ENCODE measurements at places on chromosomes 13 and 19.

GRCh38 chr19:2236064-2236313 is 140 bp downstream of the PLEKHJ1 start:
- H3K36me3 ChIP-seq: peaks cover 39% of the 10 kb centered on the region
- H3K27me3 ChIP-seq: no peaks in the 10 kb centered on the region
- peak overlapping the region; percentile 93 for H3K4me3 ChIP-seq
- no peak for DNase-seq
- H3K4me1 ChIP-seq: peaks cover 55% of the 10 kb centered on the region

GRCh38 chr13:21079761-21080592 is 18.6 kb upstream of the LATS2 start:
- peaks cover 21% of the 10 kb centered on the region for H3K27me3 ChIP-seq
- no peak overlapping the region for H3K27ac ChIP-seq
- peaks cover 7% of the 10 kb centered on the region for H3K4me1 ChIP-seq
- H3K36me3 ChIP-seq: no peaks in the 10 kb centered on the region
- DNase-seq: peak; percentile 19

- no peak overlapping the region for H3K27ac ChIP-seq
- H3K36me3 ChIP-seq: no peaks in the 10 kb centered on the region
- no peaks in the 10 kb centered on the region for H3K4me1 ChIP-seq
- H3K4me3 ChIP-seq: no peak overlapping the region
Observed at GRCh38 chr19:4622695-4623421, 16.5 kb upstream of the TNFAIP8L1 start.

DNA sequence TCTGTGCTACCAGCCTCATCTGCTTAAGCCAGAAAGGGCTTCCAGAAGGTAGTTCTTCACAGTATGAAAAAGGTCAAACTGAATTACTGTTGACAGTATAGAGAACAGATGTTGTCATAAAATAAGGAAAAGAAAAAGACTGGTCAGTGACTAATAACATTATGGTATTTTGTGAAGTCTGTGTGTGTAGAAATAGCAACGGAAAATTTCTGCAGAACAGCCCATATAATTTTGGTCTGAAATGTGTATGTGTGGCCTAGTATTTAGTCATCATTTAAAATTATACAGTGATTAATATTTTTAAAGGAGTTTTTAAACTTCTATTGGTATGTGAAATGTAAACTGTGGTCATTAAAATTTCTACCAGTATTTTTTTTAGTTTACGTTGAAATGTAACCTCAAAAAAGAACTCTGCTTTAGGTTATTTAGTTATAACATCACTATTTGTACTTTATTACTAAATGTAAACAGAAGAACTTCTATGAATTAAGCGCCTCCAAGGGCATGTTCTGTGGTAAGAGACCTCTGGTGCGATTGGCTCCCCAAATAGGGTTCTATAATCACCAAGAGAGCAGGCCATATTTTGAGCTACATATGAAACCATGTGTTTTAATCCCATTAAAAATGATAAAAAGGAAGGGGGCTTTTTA is 3.3 kb upstream of the GPR183 start:
- no peak for DNase-seq
- peak overlapping the region; percentile 79 for H3K27ac ChIP-seq
- H3K36me3 ChIP-seq: peaks cover 28% of the 10 kb centered on the region
- no peak overlapping the region for H3K4me3 ChIP-seq

- peaks cover 14% of the 10 kb centered on the region for H3K4me1 ChIP-seq
- no peak overlapping the region for H3K27ac ChIP-seq
- no peak for DNase-seq
- H3K4me3 ChIP-seq: no peak overlapping the region
- H3K27me3 ChIP-seq: peaks cover 28% of the 10 kb centered on the region
Observed at GRCh38 chr13:100789481-100789880, 114.9 kb upstream of the TMTC4 start.

DNA sequence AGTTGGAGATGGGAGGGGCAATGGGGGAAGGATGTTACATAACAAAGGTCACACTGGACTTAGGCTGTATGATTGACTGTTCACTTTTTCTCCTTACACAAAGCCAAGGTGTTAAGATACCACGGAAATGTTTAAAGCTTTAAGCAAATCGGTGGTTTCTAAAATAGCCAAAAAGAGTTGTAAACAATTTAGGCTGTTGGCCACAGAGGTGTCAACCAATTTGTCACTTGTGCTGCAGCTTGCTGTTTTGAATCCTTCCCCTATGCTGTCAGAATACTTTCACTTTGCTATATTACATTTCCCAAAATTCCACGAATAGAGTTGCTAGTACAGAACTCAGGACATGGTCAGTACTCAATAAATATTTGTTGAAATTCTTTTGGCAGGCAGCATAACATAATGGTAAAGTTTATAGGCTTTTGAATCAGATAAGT is 149.3 kb downstream of the VWA8 start:
- H3K4me1 ChIP-seq: peaks cover 14% of the 10 kb centered on the region
- no peak overlapping the region for H3K27ac ChIP-seq
- H3K27me3 ChIP-seq: no peaks in the 10 kb centered on the region
- peaks cover 48% of the 10 kb centered on the region for H3K36me3 ChIP-seq
- H3K4me3 ChIP-seq: no peak overlapping the region

DNA sequence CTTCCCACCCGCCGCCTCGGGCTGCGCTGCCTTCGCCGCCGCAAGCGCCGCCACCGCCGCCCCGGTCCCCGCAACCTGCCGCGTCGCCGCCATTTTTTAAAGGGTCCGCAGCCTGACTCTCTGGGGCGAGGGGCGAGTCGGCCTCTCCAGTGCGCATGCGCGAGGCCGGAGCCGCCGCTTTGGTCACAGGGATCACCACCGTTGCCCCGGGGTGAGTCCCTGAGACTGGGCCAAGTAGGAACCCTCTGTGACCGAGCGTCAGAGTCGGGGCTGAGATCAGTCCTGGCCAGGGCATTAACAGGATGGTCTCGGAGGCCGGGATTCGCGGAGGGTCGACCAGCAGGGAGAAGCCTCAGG is 42.6 kb downstream of the ZNF146 start:
- H3K4me1 ChIP-seq: no peaks in the 10 kb centered on the region
- no peak overlapping the region for H3K27ac ChIP-seq
- H3K4me3 ChIP-seq: no peak overlapping the region

- no peak for DNase-seq
- peaks cover 26% of the 10 kb centered on the region for H3K4me1 ChIP-seq
- H3K27me3 ChIP-seq: no peaks in the 10 kb centered on the region
Observed at GRCh38 chr19:18697680-18698079, 14.2 kb downstream of the CRTC1 start.

DNA sequence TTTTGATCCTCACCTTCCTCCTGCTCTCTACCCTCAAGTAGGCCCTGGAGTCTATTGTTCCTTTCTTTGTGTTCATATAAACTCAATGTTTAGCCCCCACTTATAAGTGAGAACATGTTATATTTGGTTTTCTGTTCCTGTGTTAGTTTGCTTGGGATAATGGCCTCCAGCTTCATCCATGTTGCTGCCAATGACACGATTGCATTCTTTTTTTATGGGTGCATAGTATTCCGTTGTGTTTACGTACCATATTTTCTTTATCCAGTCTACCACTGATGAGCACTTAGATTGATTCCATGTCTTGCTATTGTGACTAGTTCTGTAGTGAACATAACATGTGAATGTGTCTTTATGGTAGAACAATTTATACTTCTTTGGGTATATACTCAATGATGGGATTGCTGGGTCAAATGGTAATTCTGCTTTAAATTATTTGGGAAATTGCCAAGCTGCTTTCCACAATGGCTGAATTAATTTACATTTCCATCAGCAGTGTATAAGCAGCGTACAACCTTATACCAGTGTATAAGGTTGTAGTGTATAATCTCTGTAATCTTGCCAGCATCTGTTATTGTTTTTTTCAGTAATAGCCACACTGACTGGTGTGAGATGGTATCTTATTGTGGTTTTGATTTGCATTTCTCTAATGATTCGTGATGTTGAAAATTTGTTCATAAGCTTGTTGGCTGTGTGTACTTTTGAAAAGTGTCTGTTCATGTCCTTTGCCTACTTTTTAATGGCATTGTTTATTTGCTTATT is 288.9 kb downstream of the KCNRG start:
- peaks cover 21% of the 10 kb centered on the region for H3K27me3 ChIP-seq
- H3K4me1 ChIP-seq: peaks cover 2% of the 10 kb centered on the region
- no peak for DNase-seq
- H3K27ac ChIP-seq: no peak overlapping the region
- no peaks in the 10 kb centered on the region for H3K36me3 ChIP-seq

DNA sequence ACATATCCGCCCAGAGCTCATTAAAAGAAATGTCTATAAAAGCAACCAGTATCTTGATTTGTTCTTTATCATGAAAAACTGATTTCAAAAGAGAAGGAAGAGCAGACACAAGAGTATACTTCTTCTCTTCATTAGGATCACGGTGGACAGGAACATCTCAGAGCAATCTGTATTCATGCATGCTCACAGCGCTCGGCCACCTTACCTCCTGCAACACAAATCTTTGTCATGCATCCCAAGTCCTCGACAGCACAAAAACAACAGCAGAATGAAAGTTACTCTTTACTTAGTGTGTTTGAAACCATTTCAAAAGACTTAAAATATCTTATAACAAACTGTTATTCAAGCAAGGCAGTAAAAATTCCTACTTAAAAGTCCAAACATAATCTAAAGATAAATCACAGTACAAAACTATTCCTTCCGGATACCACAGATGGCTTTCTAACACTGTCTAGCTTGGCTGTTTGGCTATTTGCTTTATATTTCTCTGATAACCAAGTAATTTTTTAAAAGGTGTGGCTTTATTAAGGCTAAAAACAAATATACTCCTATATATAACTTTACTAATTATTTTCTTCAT is 174.5 kb downstream of the TBC1D4 start:
- peaks cover 36% of the 10 kb centered on the region for H3K36me3 ChIP-seq
- no peak overlapping the region for H3K27ac ChIP-seq
- no peaks in the 10 kb centered on the region for H3K27me3 ChIP-seq
- H3K4me3 ChIP-seq: no peak overlapping the region

GRCh38 chr13:85186356-85187045 is 612.7 kb downstream of the SLITRK6 start:
- no peaks in the 10 kb centered on the region for H3K4me1 ChIP-seq
- H3K27me3 ChIP-seq: no peaks in the 10 kb centered on the region
- H3K36me3 ChIP-seq: no peaks in the 10 kb centered on the region
- no peak overlapping the region for H3K4me3 ChIP-seq
- no peak for DNase-seq

DNA sequence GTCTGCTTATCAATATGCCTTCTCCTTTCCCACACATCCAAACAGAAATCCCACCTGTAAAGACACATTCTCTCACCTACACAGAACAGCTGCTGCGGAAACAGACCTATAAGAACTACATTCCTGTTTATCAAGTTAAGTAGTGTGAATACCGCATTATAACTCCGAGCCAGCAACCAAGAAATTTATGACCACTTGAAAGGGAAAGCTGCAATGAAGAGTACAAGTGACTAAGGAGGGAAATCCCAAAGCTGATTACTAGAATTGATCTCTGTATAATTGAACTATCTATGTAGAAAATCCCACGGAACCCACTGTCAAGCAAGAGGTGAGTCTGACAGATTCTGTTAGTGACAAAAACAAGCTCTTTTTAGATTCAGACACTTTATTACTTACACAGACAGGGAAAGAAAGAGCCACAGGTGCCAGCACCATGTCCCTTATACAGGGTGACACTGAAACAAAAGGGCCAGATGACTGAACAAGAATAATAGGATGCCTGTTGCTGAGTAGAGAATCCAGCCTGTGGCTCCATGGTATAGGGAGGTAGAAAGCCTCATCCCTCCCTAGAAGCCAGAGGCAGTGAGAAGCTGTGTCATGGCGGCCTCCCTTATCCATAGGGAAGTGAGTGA is 1.6 kb upstream of the IGFL4 start:
- H3K4me1 ChIP-seq: no peaks in the 10 kb centered on the region
- H3K27me3 ChIP-seq: peaks cover 59% of the 10 kb centered on the region
- no peak overlapping the region for H3K27ac ChIP-seq

DNA sequence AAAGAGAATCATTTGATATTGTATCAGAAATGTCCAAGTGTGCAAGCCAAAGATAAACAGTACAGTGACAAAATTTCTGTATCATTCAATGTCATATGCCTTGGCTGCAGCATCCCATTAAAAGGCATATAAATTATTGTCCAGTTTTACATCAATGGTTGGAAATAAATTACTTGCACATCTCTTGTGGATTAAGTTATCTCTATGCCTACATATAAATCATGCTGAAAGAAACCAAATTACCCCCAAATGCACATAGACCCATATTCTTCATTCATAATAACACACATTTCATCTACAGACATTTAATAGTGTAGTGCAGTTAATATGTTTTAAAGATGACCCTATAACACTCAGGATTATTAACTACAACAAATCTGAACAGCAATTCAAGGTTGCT is 1415.7 kb upstream of the PCDH9 start:
- no peak for DNase-seq
- H3K4me3 ChIP-seq: no peak overlapping the region
- no peaks in the 10 kb centered on the region for H3K27me3 ChIP-seq
- H3K36me3 ChIP-seq: no peaks in the 10 kb centered on the region
- H3K27ac ChIP-seq: no peak overlapping the region

All from activated CD8-positive, alpha-beta memory T cell treated with anti-CD3 and anti-CD28 coated beads, Interleukin-2, amount 10 ng/mL, durations not matched to agents 7 days and 5 days (primary cell).